ENCODE measurements at places on chromosomes 6 and 20.

DNA sequence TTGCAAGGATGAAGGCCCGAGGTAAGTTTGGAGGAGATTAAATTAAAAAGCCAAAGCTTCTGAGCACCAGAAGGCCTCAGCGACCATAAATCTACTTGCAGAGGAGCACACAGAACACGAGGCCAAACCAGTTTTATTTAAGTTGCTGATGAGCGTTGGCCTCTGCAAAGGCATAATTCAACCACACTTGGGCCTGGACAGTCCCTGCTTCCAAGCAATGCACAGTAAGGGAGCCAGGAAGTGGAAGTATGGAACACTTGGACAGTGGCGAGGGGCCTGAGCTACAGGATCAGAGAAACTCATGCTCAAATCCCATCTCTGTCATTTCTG lies 92.8 kb downstream of the PTPRT start:
- no peak for DNase-seq

DNA sequence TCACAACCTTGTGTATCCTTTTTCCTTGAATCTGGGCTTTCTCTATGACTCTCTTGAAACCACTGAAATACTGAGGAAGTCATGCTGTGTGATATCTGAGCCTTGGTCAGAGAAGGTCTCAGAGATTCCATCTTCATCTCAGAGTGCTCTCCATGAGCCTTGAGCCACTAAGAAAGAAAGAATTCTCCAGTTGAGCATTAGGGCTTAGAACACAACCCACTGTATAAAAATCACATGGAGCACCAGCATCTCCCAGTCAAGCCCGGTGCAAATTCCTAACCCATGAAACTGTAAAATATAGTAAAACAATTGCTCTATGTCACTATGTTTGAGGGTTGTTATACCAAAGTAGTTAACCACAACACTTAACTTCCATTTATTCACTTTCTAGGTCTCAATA lies 181.4 kb downstream of the MOXD1 start:
- no peak for DNase-seq

GRCh38 chr6:34520645-34521462 lies 35.3 kb downstream of the SPDEF start:
- no peak for DNase-seq

GRCh38 chr6:35419417-35419816 lies 32.7 kb upstream of the FANCE start:
- DNase-seq = no peak

- no peak for DNase-seq
Measured at GRCh38 chr20:48824830-48825565, 2.8 kb downstream of the PREX1 start.

DNA sequence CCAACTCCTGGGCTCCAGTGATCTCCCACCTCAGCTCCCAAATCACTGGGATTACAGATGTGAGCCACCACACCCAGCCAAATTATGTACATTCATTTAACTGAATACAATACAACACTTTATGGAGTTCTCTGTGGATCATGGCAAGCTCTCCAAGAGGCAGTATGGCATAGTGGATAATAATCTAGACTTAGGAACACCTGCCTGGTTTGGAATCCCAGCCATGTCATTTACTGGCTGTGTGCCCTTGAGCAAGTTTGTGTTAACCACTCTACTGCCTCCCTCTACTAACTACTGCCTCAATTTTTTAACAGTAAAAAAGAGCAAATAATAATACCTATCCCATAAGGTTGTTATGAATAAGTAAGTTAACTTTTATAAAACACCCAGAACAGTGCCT lies 1.9 kb upstream of the ETV7 start:
- no peak for DNase-seq

DNA sequence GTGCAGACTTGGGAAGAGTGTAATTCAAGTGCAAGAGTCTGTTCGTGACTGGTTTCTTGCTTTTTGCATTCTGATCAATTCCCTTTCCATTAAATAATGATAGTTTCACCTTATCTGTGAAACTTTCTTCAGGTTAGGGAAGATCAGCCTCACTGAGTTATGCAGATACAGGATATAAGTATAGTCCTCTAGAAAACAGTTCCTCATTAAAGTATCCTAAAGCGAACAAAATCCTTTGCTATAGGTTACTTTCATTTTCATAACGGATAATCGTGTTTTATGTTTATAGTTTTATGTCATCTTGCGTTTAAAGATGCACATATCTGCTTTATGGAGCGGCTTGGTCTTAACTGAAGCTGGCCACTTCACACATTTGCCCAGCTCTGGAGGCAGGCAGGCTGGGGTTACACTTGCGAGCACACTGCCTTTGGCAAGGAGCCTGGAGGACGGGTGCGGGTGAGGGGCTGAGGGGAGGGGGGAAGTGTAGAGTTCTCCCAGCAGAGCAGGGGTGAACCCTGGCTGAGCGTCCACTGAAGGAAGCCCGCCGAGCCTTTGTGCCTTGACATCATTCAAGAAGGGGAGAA lies 123.5 kb upstream of the IFNGR1 start:
- no peak for DNase-seq

GRCh38 chr6:156826290-156826955 lies 49.2 kb downstream of the ARID1B start:
- no peak for DNase-seq

DNA sequence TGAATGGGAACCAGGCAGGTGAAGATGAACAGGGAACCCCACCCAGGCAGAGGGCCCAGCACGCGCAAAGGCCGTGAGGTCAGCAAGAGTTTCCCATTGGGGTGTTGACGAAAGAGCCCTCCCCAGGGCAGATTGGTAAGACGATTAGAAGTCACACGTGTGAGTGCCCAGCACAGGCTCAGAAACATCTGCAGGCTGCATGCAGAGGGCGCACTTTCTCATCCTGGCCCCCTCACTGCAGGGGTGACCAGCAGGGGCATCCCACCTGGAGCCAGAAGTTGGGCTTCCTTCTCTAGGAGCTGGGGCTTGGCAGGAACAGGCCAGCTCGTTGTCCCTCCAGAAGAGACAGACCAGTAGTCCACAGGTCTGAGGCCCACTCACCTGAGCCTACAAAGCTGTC lies 38.4 kb downstream of the VSTM2L start:
- DNase-seq = no peak

DNA sequence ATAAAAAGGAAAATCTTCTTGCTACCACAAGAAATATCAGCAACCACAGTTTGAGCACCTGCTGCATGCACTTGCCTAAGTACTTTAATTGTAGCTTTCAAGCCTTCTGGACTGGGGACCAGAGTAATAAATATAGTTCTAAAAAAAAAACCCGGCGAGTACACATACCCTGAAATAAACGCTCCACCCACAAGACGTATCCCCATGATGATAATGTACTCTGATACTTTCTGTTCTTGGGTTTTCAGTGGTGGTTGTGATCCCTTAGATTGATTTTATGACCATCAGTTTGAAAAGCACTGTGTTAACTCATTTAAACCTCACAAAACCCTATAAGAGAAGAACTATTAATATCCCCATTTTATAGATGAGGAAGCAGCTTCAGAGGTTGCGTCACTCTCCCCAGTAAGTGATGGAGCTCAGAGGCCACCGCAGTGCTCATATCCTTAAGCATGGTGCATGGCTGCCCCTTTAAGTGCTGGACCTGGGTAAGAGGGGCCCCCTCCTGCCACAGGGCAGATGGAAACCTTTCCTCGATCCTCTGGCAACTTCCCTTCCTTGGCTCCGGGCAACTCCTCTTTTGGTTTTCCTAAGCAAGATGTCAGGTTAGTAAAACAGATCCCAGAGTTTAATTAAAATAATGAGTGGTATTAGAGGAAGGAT lies 67.3 kb downstream of the KCNB1 start:
- no peak for DNase-seq

GRCh38 chr6:84415517-84415916 lies 188.1 kb upstream of the CEP162 start:
- no peak for DNase-seq

GRCh38 chr20:48797275-48797825 lies 30.4 kb downstream of the PREX1 start:
- no peak for DNase-seq

DNA sequence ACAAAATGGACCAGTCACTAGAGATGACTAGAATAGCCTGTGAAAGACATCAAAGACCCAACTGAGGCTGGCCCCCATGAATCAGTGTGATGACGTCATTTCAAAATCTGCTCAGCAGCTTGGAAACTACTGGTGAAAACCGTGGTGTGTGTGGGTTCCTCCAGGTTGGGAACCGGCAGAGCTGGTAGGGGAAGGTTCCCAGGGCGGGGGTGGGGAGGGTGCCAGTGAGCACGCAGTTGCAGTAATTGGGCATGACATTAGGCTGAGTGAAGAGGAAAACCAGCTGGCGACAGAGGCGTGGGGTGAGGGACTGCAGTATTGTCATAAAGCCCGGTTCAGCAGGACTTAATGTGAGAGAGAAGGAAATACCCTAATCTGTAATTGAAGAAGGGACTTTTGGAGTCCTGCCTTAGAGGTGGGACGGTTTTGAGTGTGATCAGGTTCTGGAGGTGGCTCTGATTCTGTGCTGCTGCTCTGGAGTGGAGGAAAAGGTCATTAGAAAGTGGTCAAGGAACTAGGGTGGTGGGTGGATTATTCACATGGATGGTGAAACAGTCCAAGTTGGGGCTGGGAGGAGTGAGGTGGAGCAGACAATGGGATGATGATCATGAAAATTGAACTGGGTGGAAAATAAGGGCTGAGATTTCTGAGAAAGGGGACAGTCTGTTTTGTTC lies 52.0 kb upstream of the MTHFD1L start:
- DNase-seq = peak; percentile 28

DNA sequence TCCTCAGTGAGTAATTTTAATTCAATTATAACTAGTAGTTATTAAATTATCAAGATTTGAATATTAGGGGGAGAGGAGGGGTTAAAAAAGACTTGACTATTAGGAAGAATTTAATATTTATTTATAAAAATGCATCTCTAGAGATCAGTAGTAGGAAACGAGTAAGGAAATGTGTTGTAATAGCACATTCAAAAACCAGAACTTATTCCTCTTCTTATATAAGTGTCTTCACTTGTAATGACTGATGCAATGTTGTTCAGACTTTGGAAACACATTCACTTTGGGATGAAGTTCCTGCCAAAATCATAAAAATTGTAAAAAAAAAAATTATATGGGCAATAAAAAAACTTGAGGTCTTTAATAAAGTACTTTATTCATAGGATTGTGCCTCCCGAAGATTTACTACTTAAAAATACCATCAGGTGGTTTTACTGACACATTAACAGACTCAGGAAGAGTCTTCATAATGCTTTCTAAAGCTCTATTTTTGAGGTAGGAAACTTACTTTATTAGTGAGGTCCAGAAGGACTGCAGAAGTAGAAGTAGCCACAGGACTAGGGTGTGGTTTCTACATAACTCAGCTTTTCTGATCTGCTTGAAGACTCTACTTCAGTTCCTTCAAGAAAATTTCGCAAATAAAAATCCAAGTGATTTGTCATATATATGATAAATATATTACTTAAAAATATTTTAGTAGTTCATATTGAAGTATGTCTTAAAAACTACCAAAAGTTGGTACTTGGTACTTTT lies 59.8 kb downstream of the CCDC170 start:
- DNase-seq = no peak

DNA sequence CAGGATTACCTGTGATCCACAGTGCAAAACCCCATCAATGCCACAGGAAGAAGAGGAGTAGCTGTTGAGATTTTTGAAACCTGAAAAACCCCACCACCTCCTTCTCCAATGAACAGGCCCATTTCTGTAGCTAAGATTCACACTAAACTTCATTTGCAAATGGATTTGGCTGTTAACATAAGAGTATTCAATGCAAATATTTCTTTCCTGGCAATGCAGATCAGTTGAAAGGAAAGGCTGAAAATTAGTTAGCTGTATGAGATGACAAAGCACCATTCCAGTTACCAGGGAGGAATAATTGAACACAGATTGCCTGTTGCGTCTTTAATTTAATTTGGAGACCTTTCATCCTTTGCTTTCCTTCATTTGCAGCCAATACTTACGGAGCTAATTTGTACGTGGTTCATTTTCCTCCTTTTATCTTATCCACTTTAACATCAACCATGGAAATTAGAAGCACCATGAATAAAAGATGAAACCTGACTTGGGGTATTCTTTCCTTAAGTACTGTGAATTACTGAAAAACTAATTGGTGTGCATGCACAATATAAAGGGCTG lies 4.2 kb downstream of the B3GAT2 start:
- DNase-seq = no peak

GRCh38 chr20:58011947-58012610 lies 216.4 kb downstream of the ANKRD60 start:
- DNase-seq = no peak

DNA sequence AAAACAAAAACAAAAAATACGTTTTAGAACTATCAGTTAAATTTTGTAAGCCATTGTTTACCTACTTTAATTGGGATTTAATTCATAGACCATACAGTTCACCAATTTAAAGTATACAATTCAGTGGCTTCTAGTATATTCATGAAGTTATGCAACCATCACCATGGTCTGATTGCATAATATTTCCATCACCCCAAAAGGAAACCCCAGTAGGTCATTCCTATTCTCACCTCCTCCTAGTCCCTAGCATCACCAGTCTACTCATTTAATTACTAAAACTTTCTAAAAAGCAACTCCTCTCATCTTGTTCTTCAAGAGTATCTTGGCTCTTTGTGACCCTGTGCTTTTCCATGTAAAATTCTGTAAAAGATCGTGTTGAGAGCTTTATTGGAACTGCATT lies 60.2 kb downstream of the ASXL1 start:
- DNase-seq = no peak

DNA sequence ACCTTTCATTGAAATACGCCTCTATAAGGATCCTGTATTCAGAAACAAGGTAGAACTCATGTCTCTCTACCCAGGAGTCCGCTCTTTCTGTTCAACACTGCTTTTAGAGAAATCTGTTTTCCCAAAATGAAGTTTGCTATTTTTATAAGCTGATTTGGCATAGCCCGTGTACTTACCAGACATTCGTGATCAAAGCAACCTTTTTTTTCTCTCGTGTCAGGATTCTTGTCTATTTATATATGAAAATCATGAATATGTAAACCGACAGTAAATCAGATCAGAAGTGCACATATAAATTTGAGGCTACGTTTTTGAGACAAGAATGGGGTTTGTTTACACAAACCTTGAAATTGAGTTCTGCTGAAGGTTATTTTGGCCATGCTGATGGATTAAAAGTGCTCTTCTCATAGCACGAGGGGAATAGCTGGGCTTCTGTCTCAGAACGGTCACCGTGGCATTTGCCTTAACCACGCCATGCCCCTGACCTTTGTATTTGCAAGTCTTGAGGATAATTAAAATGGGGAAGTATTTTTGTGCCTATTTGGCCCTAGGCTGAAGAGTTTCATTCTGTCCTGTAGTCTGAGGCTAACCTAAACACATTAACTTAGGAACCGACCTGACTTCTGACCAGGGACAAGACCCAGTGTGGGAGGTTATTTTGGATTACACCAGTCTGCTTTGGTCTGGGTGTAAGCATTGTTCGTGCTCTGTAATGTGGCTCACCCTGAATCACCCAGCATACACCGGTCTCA lies 118.6 kb downstream of the MAP3K4 start:
- no peak for DNase-seq
